ENCODE measurements at places on chromosomes 7 and 10.
A peak's percentile ranks its signal among the peaks of the same experiment; 100 is the strongest.

DNA sequence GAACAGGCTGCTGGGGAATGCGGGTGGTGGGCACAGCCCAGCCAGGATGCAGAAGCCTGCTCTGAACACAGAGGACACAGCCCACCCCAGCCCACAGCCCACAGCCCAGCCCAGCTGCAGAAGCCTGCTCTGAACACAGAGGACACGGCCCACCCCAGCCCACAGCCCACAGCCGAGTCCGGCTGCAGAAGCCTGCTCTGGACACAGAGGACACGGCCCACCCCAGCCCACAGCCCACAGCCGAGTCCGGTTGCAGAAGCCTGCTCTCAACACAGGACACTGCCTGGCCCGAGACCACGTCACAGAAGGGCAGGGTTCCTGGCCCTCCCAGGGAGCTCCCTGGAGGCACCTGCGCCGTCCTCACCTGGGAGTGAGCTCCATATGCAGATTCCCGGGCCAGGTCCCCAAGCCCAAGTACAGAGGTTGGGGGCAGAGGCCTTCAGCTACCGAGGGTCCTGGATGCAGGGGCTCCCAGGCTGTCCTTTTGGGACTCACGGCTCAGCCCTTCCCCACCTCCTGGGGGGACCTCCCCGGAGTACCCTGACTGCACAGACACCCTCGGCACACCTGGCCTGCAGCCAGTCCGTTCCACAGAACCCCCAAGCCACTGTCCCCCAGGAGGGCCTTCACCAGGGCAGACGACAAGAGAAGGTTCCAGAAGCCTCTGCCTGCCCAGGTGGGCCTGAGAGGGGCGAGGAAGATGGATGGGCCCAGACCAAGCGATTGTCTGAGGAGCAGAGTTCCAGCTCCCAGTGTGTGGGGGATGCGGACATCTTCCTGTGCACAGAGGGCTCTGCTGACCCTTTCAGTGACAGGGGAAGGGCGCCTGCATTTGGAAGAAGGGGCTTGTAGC, 23.7 kb upstream of the FOXL3 start:
- DNase-seq, result no peak

GRCh38 chr7:6012355-6013104, 3.5 kb downstream of the AIMP2 start:
- DNase-seq, result no peak

GRCh38 chr10:97131666-97132065, 54.1 kb downstream of the SLIT1 start:
- DNase-seq, result no peak

GRCh38 chr7:40780460-40780859, 645.7 kb downstream of the SUGCT start:
- no peak for DNase-seq

- no peak for DNase-seq
Observed at GRCh38 chr7:152872061-152872744, 112.7 kb downstream of the ACTR3B start.

DNA sequence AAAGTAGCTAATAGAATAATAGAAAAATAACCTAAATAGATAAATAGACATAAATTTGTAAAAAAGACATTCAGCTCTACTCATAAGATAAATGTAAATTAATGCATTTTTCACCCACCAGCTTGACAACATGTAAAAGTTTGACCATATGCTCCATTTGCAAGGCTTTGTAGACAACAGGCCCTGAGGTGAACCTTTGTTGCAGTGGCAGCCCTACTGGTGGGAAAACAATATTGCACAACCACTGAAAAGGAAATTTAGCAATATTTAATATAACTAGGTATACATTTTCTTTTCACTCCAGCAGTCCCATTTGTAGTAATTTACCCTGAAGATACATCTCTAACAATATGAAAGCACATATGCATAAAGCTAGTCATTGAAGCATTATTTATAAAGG, 39.0 kb upstream of the ADRA2A start:
- no peak for DNase-seq

GRCh38 chr7:151665368-151665767, 145.7 kb upstream of the RHEB start:
- no peak for DNase-seq

DNA sequence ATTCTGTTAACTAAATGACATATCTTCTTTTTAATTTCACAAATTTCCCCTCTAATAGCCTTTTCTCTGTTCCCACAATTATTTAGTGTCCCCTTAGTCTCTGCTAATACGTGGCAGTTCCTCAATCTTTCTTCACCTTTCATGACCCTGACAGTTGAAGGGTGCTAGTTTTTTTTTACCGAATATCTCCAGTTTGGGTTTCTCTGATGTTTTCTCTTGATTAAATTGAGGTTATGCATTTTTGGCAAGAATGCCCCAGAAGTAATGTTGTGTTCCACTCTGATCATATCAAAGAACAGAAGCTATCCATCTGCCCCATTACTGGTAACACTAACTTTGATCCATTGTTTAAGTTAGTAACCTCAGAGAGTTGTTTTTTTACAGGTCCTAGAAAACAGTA, 133.6 kb upstream of the ASAH2 start:
- no peak for DNase-seq

DNA sequence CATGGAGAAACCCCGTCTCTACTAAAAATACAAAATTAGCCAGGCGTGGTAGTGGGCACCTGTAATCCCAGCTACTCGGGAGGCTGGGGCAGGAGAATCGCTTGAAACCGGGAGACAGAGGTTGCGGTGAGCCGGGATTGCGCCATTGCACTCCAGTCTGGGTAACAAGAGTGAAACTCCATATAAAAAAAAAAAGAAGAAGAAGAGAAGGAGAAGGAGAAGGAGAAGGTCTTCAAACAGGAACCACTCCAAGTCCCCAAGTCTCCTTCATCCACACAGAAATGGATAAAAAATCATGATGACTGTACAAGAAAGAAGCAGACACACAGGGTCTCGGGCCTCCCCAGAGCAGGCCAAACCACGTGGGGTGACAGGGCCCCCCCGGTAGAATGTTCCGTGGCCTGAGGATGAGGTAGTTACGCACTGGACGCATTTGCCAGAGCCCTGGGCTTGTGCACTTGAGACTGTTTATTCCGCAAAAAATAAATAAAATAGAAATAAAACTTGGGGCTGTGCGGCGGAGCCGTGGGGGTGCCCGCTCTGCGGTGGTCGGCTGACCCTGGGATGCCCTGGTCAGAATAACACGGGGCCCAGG, 15.8 kb downstream of the VENTX start:
- no peak for DNase-seq

- no peak for DNase-seq
Observed at GRCh38 chr10:60534761-60535389, 145.2 kb upstream of the ANK3 start.

DNA sequence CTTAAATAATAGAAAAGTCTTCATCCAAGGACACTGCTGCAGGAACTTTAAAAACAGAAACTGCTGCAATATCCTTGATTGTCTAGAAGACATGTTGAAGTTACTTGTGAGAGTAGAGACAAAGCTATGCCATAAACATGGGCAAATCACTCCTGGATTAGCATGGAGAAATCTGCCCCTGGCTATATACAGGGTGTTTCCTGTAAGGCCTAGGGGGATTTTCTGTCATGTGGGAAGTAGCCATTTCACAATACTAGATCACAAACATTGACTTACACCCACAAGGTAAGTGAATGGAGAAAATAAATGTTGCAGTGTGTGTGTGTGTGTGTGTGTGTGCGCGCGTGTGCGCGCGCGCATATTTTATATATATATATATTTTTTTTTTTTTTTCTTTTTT, 35.2 kb upstream of the PDK4 start:
- no peak for DNase-seq

GRCh38 chr7:106371629-106372028, 86.8 kb upstream of the NAMPT start:
- DNase-seq, result no peak

DNA sequence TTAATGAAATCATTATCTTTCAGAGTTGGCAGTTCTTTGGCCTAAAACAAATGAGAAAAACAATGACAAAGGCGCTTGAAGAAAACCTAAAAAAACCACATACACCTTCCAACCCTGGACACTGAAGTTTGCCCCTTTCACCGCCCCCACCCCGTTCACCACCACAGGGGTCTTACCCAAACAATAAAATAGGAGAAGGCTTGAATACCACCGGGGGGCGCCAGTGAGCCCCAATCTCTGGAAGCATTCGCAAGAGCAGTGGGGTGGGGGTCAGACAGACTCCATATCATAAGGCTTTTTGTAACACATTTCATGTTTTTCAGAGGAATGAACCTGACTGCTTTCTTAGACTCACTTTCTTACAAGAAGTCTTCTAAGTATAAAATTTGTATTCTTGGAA, 163.6 kb downstream of the PIP4K2A start:
- DNase-seq, result peak; percentile 76

DNA sequence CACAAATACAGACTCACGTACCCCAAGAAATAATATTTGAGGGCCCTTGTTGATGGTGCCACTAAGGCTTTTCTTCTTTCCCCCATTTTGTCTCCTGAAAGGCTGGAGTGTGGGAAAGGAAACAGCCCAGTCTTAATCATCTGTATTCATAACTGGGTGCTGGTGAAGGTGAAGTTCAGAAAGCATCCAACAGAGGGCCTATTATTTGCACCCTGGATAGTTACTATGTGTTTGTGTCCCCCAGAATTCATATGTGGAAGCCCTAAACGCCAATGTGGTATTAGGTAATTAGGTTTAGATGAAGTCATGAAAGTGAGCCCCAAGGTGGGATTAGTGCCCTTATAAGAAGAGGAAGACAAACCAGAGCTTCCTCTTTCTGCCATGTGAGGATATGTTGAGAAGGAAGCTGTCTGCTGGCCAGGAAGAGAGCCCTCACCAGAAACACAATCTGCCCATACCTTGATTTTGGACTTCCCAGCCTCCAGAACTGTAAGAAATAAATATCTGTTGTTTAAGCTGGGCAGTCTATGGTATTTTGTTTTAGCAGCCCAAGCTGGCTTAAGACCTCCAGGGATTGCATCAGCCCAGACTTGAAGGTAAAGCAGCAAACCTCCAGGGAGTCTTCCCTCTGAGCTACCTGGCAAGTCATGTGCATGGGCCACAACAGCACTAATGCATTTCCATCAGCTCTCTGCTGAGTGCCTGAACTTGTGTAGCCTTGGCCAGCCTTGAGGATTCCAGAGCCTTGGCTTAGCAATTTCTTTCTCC, 90.0 kb upstream of the ADRB1 start:
- DNase-seq, result no peak

GRCh38 chr7:117375380-117375779, 51.9 kb downstream of the ASZ1 start:
- DNase-seq, result no peak

- DNase-seq, result no peak
Observed at GRCh38 chr7:71988201-71988600, 423.9 kb downstream of the CALN1 start.

GRCh38 chr7:80439894-80440821, 71.7 kb downstream of the GNAT3 start:
- no peak for DNase-seq

DNA sequence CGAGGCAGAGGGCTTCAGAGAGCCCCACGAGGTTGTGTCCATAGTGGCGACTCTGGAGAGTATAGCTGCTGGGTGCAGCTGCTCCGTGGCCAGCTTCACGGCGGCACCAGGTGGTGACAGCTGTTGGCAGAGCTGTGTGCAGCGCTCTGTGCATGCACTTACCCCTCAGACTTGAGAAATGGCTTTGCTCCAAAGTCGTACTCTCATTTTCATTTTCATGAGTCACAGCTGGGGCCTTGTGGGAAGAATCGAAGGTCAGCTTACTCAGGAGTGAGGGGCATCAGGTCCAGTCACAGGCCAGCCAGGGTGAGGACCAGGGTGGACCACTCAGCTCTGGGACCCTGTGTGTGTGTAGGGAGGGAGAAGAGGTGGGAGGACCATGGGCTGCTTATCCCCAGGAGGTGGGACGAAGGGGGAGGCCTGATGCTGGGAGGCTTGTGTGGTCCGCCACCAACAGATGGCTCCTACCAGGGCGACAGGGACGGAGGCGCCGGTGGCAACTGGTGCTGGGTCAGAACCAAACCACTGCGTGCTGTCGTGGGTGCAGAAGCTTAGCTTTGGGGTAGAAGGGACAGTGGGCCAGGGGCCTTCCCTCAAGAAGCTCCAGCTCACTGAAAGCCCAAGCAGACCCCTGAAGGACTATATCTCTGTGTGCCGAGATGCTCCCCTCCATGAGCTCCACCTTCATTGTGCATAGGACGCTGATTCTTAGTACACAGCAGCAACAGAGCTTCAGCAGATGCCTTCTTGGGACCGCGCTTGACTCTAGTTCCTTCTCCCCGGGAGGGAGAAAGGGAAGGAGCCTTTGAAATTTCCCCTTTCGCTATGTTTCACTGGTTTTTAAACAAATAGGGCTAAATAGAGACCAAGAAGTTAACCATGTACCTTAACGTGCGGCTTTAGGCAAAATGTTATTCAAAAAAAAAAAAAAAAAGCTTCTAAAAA, 225.0 kb downstream of the CELF2 start:
- peak; percentile 66 for DNase-seq

DNA sequence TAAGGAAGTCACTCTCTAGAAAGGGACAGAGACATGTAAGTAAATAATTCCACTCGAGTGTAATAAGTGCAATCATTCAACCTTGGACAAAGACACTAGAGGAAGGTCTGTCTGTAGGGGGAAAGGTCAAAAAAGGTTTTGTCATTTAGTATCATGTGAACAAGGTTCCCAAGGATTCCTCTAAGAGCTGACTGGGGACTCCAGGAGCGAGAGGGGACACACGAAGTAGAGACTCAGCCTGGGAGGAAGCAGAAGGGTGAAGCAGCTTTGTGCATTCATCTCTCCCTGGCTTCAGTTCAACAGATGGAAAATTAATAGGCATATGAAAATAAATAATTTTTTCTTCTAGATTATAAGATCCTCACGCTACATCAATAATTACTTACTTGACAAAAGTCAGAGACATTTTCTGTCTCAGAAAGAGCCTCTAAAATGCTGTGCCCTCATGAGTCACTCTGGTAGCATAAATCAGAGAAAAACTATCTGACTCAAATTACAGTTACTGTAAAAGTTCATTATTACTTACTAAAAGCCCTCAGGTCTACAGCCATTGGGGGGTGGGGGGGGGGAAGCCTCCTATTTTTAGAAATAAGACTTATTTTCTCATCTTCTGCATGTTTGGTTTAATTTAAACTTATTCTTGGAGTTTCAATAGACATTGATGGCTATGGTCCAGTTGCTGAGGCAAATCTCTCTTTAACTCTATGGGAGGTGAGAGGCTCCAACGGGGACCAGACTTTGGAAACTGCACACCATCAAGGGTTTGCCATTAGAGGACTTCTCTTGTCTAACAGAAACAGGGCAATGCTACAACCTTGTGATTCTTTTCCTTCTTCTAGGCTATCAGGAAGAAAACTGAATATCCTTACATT, 275.1 kb upstream of the KLF14 start:
- no peak for DNase-seq

DNA sequence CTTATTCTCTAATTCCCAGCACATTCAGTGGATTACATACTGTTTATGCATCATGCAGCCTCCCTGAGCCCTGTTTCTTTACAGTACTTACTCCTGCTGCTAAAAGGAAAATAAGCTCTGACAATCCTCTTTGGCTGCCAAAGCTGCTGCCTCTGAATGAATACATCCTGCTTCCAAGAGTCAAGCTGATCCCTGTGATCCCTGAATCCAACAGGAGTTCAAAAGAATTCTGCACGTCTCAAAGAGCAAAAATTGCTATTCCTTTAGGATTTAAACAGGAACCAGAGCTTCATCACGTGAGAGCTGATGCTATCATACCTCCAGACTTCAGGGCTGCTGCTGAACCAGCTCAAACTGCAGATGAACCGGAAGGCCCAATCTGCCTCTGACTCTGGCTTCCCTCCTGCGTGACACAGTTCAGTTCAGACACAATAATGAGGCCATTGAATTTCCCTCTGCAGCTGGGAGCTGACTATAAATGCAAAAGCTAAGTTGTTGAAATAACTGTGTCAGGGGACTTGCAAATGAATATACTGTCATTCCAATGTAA, 851.0 kb upstream of the PHF14 start:
- DNase-seq, result no peak

All from activated T-cell treated with anti-CD3 and anti-CD28 coated beads, Interleukin-2, amount 50 U/mL, for 24 hours (primary cell).